ENCODE measurements at places on chromosomes 12 and 14. TPM values are rescaled to one million over a fixed set of nuclear protein-coding genes. Genes with fewer than 3 reads are reported as not detected.

DNA sequence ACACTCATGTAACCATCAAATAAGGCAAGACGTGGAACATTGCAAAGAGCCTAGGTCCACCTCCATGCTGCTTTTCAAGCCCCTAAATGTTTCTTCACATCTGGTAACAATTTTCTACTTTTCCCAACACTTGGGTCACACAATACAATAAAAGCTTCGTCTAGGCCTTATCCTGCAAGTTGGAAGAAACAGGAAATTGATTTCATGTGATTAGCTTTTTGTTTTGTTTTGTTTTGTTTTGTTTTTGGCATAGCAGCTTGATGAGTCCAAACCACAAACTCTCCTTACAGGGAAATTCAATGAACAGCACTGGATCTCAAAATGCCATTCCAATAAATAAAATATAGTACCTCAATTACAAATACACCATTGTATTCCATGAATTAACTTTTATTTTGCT, 19.3 kb downstream of the TAS2R50 start:
- H3K27ac ChIP-seq = no peak overlapping the region
- H3K27me3 ChIP-seq = no peaks in the 10 kb centered on the region
- no peak for DNase-seq
- no peaks in the 10 kb centered on the region for H3K4me1 ChIP-seq
- no peak overlapping the region for H3K4me3 ChIP-seq

The SINHCAF gene
- total RNA-seq = 123 TPM

The PLEKHD1 gene
- total RNA-seq = 0.13 TPM

DNA sequence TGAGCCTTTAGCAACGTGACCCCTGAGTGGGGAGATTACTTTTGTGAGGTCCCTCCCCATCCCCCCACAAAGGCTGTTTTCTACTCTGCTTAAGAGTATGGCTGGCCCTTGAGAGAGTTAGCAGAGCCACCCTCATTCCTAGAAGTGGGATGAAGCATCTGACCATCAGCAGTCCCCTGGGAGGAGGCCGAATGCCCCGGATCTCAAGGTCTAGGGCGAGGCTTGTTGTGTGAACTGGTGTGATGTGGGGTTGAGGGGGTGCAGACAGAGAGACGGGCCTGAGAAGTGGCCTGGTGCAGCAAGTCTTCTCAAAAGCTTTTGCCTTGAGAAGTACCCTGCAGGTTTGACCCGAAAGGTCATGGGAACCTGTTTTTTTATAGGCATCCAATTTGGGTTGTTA, 153.0 kb upstream of the FKBP4 start:
- DNase-seq = no peak
- peaks cover 6% of the 10 kb centered on the region for H3K4me1 ChIP-seq
- no peak overlapping the region for H3K4me3 ChIP-seq
- H3K27ac ChIP-seq = no peak overlapping the region

GRCh38 chr14:27079716-27080115, 481.9 kb upstream of the NOVA1 start:
- DNase-seq = no peak
- H3K4me1 ChIP-seq = no peaks in the 10 kb centered on the region
- H3K36me3 ChIP-seq = no peaks in the 10 kb centered on the region

The RPL10L gene
- not detected for total RNA-seq

- no peak overlapping the region for H3K4me3 ChIP-seq
- peaks cover 26% of the 10 kb centered on the region for H3K4me1 ChIP-seq
- DNase-seq = no peak
- no peaks in the 10 kb centered on the region for H3K36me3 ChIP-seq
- no peak overlapping the region for H3K27ac ChIP-seq
Observed at GRCh38 chr14:69605738-69606137, 5.7 kb upstream of the SUSD6 start.

GRCh38 chr12:31899109-31899508, 60.1 kb upstream of the RESF1 start:
- no peak for DNase-seq
- peaks cover 46% of the 10 kb centered on the region for H3K4me1 ChIP-seq
- H3K4me3 ChIP-seq = no peak overlapping the region
- H3K36me3 ChIP-seq = peaks cover 64% of the 10 kb centered on the region

DNA sequence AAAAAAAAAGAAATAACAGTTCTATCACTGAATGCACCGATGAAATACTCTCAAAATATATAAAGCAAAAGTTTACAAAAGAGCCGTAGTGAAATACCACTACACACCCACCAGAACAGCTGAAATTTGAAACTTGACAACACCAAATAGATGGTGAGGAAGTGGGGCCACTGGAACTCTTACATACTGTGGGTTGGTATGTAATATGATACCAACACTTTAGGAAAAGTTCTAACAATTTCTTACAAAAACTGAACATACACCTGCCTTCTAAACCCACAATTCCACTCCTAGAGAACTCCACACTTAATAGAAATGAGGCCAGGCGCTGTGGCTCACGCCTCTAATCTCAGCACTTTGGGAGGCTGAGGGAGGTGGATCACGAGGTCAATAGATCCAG, 14.1 kb downstream of the EIF5 start:
- no peak overlapping the region for H3K27ac ChIP-seq
- peaks cover 1% of the 10 kb centered on the region for H3K4me1 ChIP-seq

The LALBA gene
- total RNA-seq = not detected

DNA sequence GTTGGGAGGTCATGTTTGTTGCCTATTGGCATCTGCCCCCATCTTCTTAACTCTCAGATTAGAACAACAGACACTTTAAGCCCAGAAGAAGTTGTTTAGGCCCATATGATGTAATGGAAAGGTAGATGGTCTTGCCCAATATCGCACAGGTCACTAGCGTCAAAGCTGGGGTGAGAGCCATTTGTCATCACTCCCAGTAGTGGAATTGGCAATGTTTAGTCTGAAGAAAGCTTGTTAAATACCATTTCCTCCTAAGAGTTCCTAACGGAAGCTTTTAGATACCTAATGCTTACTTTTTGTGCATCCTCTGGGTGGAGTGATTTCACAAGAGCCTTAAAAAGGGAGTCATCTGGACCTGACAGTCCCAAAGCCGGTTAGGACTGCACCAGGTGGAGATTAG, 125.4 kb downstream of the DACT1 start:
- no peaks in the 10 kb centered on the region for H3K27me3 ChIP-seq
- H3K36me3 ChIP-seq = no peaks in the 10 kb centered on the region
- no peak overlapping the region for H3K27ac ChIP-seq
- no peak overlapping the region for H3K4me3 ChIP-seq
